NCI-H1105 (cell line): ENCODE measurements at places on chromosomes 3 and 15.

- DNase-seq = no peak
Observed at GRCh38 chr15:81221449-81221848, 24.8 kb downstream of the IL16 start.

DNA sequence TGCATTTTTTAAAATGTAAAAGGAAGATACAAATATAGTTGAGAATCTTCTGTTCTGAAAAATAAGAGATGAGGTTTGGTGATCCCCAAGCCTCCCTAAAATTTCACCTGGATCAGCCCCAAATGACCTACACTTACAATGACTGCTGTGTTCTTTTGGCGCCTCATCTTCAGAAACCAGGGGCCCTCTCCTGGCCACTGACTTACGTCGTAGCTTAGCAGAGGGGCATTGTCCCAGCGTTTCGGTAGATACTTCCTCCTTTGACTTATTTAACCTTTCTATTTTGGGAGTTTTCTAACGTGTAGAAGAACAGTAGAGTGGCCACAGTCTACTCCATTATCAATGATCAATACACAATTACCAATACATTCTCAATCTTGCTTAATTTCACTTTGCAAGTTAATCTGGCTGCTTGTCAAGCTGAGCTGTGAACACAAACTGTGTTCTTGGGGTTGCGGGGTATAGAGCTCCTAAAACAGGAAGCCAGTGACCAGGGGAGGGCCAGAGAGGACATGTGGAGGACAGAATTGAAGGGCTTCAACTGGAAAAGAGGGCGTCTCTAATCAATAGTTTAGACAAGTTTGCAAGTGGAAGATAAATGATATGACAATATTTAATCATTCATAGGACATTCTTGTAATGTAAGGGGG, 419.5 kb downstream of the LPP start:
- no peak for DNase-seq

- no peak for DNase-seq
Observed at GRCh38 chr3:190673148-190673547, 159.3 kb downstream of the IL1RAP start.

DNA sequence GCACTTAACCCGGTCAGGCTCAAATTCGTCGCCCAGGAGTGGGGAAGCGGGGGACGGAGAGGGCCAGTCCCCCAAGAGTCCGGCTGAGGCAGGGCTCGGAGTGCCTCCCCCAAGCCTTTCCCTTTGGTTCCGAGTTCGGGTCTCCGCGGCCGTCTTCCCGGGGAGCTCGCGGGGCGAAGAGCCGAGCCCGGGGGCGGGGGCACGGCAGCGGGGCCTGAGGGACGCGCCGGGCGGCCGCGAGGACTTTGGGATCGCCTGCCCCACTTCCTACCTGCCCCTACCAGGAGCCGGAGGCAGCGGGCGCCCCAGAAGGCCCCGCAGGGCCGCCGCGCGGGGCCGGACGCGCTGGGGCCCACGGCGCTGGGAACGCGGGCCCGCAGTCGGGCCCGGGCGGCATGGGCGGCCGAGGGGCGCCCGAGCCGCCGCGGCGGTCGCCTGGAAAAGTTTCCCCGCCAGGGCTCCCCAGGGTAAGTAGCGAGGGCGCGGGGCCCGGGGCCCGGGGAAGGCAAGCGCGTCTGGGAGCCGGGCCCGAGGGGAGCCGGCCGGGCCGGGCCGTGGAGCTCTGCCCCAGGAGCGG, 2.8 kb downstream of the FURIN start:
- no peak for DNase-seq

- DNase-seq = no peak
Observed at GRCh38 chr15:80982205-80982604, 7.4 kb downstream of the MESD start.

DNA sequence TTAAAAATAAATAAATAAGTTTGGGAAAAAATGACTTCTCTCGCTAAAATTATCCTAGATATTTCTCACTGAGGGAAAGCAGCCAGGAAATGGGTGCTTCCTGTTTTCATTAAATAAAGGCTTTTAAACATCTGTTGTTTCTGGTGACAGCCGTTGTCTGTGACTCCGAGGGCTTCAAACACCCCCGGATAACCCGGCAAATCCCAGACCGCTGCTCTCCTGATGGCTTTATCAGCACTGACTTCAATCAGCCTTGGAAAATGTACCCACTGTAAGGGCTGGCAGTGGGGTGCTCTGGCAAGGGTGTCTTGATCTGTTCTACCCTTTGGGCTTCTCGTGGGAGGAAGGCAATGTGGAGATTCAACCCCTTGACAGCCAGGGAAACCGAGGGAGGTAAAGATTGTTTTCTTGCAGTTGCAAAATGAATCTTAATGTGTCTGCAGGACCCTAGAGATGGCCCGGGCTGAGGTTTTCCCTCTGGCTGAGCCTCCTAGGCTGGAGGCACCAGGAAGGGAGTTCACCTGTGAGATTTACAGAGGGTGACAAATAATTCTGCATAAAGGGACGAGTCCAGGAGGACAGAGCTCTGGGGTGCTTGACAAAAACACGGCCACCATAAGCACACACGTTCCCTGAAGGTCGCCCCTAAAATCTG, 33.6 kb upstream of the SEC13 start:
- DNase-seq = no peak

DNA sequence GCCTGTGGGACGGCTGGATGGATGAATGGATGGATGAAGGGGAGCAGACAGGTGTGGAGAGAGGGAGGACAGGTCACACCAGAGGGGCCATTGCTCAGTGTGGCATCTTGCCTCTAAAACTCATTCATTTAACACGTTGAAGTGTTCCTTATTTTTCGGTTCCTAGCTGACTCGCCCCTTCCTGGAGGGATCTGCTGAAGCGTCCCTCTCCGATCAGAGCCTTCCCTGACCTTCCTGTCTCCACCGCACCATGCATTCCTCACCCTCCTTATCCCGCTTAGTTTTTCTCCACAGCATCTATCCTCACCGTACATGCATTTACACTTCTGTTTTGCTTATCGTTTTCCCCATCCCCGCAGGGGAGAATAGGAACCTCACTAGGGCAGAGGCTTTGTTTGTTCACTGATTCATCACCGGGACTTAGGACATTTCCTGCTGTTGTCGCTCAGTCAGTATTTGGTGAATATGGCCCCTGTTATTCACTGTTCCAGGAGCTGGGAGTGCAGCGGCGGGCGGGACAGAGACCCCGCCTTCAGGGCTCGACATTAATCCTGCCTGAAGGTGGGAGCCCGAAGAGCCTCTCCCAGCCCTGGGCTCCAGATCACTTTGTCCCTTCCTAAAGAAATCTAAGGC, 32.0 kb downstream of the FOXL2 start:
- DNase-seq = no peak

- no peak for DNase-seq
Observed at GRCh38 chr15:23516866-23517265, 48.6 kb upstream of the MKRN3 start.

GRCh38 chr3:78871048-78871447, 896.8 kb downstream of the ROBO1 start:
- no peak for DNase-seq

DNA sequence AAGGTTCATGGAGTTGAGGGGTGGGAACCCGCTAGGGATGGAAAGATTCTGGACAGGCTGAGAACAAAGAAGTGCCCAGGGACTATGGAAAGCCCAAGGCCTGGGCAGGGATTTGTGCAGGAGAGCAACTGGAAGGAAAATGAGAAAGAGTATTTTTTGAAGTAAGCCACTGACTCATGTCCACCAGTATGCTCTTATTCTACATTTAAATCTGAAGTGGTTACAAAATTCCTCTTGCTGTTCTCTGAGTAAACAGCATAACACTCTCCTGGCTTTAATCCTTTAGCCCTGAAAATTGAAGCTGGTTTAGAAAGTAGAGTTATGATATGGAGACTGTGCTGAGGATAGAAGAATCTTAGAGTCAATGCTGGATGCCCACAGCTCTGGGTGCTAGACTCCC, 165.2 kb downstream of the ISL2 start:
- no peak for DNase-seq

- no peak for DNase-seq
Observed at GRCh38 chr3:151423091-151423490, 37.8 kb downstream of the IGSF10 start.
